ENCODE measurements at places on chromosomes 7 and 10.

DNA sequence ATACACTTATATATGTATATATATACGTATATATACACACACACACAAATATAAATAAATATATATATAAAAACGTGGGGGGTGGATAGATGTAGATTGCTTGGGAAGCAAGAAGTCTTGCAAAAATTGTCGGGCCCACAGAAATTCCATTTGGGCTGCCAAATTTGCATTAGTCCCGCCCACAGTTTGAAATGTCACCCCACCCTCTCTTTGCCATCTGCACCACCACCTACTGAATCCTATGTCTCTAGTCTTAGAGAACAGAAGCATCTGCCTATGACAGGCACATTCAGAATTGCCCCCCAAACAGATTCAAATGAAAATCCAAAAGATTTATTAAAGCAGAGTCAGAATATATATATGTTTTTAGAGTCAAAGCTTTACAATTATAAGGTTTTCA is 25.6 kb upstream of the CACNA2D1 start:
- no peak for DNase-seq

DNA sequence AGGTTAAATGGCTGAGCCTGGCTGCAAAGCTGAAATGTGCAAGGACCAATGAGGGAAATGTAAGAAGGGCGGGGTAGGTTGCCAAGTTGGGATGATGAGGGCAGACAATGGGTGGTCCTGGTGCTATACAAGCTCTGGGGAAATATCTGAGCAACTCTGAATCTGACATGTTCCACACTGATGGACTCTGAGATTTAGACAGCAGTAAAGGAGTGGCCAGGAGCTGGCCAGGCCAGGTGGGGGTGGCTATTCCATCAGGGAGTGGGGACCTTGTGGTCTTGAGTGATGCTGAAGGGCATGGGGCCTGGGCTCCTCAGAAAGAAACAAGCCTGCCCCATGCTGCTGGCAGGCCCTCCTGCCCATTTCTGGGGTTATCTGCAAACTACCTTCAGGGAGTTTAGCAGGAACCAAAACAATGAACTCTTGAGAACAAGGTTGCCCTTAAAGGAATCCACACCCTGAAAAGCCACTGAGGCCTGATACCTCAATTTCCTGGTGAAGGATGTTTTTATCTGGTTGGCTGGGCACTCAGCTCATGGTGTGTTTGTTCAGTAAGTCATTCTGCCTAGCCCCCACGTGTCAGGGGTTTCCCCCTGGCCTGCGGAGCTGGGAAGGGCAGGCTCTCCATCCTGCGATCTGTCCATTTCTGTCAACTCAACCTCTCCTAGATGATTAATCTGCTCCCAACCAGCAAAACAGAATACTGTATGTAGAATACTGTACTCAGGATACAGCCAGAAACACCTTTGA is 143.3 kb upstream of the TNS3 start:
- DNase-seq, result no peak

GRCh38 chr7:143355450-143356385 is 6.8 kb downstream of the FAM131B start:
- no peak for DNase-seq

GRCh38 chr10:97140902-97141745 is 44.6 kb downstream of the SLIT1 start:
- DNase-seq, result no peak

DNA sequence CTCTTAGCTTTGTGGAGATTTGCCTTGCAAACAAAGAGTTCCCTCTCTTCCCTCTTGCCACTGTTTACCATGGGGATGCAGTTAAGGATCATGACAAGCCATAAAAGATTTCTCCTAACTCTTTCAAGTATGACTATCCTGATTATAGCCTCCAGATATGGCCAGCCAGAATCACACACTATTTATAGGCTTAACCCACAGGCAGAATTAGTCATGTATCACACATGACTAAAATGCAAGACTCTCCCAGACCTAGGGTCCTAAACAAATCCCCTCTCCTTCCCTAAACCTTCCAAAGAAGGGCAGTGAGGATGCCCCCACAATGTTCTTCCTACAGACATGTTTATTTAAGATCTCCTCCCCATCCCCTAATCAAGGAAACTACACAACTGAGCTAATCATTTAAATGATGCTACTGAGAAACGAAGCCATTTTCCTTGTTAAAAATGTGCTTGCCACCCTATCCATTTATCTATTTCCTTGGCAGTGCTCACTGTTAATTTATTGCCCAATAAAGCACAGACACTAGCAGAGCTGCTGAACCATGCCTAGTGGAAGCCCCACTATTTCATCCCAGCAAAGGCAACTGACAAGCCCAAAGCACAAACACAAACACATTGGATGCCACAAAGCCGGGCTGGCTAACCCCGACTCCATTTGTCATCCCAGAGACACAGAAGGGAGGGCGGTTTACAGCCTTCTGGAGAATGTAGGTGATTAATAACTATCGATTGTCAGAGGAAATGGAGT is 363.4 kb downstream of the KCNMA1 start:
- DNase-seq, result no peak

GRCh38 chr7:151013733-151014497 is 10.4 kb downstream of the ATG9B start:
- DNase-seq, result peak; percentile 77

DNA sequence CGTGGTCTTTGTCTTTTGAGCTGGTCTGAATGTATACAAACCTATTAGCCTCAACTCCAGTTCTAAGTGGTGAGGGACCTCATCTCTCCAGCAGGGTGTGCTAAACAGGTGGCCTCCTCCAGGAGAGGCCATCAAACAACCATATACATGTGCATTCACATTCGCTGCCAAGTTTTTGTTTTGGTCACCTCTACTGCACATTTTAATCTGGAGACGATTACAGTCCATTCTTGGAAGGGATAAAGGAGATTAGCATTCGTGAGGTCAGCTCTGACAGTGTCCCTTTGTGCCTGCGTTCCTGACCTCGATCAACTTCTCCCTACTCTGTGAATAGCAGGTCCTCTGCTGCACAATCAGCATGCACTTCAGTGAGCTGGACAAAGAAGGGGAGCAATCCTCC is 60.8 kb downstream of the RHOBTB1 start:
- no peak for DNase-seq

GRCh38 chr10:14173706-14174594 is 156.8 kb downstream of the FRMD4A start:
- DNase-seq, result no peak

DNA sequence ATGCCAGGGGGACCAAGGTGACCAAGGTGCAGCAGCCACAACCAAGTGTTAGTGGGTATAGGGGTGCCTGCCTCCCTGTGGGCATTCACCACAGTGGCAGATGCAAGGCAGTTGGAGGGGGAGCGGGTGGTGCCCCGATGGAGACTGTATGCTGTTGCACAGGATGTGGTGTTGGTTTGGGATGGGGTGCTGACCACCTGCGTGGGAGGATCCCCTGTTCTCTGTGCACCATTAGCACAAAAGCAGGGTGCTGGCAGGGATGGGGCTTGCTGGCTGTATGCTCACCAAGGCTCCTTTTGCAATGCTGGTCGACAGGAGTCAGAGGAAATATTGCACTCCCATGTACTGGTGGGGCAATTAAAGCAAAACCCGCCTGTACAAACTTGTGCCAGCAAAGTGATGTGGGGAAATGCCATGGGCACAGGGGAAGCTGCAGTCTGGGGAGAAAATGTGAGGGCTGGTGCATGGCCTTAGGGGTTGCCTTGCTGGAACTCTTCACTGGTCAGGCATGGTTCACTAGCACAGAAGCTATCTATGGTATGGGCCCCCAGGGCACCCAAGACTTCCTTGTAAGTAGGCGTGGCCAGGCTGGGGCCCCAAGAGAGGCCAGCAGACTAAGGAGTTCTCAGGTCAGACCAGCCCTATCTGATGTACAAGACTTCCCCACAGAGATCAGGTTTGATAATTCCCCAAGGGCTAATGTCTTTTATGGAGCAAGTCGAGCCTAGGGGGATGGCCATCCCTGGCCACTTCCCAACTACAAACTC is 51.9 kb upstream of the GNAT3 start:
- DNase-seq, result no peak

GRCh38 chr7:4706384-4707216 is 24.5 kb downstream of the FOXK1 start:
- no peak for DNase-seq

DNA sequence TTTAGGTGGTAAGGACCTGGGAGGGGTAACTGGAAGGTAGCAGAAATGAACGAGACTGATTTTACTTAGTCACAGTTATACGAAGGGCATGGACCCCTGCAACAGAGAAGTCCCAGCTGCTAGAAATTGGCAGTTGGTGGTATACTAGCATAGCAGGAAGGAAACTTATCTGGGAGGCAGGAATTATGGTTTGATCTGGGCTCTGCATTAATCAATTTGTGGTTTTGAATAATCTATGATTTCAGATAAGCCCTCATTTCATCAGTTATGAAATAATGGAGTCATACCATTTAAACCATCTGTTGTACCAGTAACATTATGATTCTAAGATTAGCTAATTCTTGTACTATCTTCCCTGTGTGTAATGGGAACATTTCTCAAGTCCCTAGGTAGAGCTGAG is 54.0 kb upstream of the TMEM229A start:
- DNase-seq, result no peak

GRCh38 chr10:4448030-4448429 is 378.0 kb upstream of the AKR1E2 start:
- DNase-seq, result no peak

- no peak for DNase-seq
Measured at GRCh38 chr10:52965938-52966401, 193.4 kb upstream of the MBL2 start.

DNA sequence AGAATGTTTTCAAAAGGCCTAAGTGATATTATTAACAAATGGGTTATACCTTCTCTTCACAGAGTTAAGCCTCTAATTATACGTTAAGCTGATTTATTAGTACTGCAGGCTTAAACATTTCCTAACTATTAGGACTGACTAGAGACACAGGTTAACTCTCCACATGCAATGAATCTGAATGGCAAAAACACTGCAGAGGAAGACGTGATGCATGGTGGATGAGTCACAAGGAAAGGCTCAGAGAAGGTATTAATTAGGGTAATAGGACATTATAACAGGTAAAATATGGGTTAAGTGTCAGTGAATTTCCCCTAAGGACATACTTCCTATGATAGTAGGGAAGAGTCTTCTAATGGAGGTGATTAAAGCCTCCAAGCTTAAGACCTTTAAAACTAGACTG is 24.7 kb upstream of the SEM1 start:
- no peak for DNase-seq

GRCh38 chr10:38032886-38033285 is 22.4 kb downstream of the ZNF33A start:
- no peak for DNase-seq

All from stimulated activated CD4-positive, alpha-beta T cell treated with anti-CD3 and anti-CD28 coated beads, Interleukin-1b, Interleukin-23, amount 100 ng/mL, for 24 hours (primary cell).